ENCODE measurements at places on chromosomes 7 and 10.

GRCh38 chr7:140656548-140657515 is 15.9 kb upstream of the ADCK2 start:
- DNase-seq = no peak

DNA sequence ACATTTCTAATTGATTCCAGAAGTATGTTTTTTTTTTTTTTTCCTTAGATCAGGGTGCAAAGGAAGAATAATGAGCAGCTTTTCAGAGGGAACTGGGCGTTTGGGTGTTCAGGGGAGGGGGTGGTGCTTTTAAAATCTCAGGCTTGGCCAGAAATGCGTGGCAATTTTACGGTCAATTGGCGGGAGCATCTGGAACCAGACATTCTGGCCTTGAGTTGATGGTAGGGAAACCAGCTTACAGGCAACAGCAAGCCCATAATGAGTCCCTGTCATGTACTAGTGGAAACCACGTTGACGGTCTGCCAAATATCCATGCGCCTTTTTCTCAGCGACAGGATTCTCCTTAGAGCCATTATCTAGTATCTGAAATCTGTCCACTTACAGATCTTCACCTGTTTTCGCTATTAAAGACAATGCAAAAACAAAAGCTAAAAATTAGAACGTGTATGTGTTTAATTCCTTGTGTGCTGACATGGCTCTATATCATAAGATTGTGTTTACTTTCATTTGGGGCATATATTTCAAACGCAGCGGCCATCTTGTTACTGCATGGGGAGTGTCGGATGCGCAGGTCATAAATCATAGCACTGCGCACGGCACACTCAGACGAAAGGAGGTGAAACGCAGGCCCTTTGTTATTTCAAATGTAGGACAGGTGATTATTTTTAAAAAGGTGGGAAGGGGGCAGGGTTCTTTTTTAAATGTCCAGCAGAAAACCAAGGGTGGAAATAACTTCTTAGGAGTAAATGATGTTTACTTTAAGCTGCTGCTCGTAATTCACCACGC is 209.2 kb downstream of the AGMO start:
- no peak for DNase-seq

- DNase-seq = no peak
Observed at GRCh38 chr7:85554236-85555178, 367.7 kb upstream of the SEMA3D start.

- no peak for DNase-seq
Observed at GRCh38 chr7:123715198-123715597, 33.6 kb downstream of the WASL start.

All from upper lobe of left lung (tissue), 6 donors.